ENCODE measurements at places on chromosomes 7 and 10.

DNA sequence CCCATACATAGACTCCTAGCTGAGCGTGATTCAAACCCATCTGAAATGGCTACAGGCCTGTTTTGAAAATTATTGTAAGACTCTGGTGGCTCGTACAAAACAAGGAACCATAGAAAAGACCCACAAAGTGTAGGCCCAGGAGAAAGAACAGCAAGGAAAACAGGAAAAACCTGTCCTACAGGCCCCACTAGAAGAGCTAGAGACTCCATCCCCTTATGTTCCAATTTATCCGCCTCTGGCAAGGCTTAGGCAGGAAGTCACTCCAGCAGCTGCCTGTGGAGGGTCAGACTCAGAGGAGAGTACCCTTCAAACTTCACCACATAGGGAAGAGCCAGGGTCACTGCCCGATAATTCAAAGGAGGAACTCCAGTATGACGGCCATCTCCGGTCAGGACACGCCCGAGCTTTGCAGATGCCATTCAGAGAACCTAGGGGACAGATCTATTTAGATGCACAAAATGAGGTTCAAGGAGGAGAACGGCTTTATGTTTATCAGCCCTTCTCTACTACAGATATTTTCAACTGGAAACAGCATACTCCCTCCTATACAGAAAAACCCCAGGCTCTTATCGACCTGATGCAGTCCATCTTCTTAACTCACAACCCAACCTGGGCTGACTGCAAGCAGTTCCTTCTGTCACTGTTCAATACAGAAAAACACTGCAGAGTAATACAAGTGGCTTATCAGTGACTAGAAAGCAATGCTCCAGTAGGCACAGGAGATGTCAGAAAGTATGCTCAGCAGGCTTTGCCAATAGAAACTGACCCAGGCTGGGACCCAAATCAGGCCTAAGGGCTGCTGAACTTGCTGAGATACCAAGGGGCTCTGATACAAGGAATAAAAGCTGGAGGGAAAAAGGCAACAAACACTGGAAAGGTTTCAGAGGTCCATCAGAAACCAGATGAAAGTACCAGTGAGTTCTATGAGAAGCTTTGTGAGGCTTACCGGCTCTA, 8.6 kb upstream of the ZNF33B start:
- DNase-seq: no peak

- DNase-seq: peak; percentile 73
Measured at GRCh38 chr7:31688372-31688771, 1.4 kb downstream of the PPP1R17 start.

DNA sequence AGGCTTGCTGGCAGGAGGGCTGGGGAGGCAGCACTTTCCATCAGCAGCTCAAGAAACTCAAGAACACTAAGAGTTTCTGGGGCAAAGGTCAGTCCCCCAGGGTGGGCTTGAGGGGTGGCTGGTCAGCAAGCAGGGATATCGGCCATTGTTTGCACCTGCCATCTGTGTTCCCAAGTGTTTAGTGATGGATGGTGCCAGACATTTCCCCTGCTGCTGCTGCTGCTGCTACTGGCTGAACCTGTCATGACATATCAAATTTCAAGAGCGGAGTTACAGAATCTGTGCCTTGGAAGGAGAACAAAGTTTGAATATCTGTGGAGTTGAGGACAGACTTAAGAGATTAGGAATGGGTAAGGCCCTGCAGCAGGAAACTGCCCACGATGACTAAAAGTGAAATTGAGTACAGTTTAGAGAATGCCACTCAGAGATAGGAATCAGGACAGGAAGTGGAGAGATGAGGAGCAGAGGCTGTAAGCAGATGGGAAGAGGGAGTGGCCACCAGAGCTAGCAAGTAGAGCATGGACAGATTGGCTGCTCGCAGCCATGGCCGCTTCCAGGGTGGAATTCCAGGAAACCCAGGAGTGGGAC, 39.2 kb upstream of the PPP1R3C start:
- no peak for DNase-seq

DNA sequence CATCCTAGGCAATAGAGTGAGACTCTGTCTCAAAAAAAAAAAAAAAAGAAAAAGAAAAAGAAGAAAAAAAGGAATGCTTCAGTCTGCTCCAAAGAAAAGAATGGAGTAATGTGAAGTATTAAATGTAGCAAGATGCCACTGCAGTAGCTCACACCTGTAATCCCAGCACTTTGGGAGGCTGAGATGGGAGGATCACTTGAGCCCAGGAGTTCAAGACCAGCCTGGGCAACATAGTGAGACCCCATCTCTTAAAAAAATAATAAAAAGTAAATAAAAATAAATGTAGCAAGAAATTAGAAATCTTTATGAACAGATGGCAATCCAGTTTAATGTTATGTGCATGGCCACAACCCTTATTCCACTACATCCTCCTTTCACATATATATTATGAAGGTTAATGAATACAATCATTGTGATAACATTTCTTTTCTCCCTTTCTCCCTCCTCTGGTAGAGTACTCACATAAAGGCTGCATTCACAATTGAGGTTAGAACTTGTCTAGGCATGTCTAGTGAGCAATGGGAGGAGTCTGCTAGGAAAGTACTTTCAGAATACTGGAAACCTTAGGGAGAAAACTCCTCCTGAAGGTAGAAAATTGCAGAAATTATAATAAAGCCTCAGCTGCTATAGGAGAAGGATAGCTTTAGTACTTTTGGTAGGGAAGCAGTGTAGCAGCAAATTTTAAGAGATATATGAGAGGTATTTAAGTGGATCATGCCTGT, 20.4 kb downstream of the KLLN start:
- no peak for DNase-seq

GRCh38 chr7:14016950-14017349, 27.5 kb upstream of the ETV1 start:
- no peak for DNase-seq

- DNase-seq: no peak
Measured at GRCh38 chr10:100345570-100346330, 1.3 kb upstream of the SCD start.

DNA sequence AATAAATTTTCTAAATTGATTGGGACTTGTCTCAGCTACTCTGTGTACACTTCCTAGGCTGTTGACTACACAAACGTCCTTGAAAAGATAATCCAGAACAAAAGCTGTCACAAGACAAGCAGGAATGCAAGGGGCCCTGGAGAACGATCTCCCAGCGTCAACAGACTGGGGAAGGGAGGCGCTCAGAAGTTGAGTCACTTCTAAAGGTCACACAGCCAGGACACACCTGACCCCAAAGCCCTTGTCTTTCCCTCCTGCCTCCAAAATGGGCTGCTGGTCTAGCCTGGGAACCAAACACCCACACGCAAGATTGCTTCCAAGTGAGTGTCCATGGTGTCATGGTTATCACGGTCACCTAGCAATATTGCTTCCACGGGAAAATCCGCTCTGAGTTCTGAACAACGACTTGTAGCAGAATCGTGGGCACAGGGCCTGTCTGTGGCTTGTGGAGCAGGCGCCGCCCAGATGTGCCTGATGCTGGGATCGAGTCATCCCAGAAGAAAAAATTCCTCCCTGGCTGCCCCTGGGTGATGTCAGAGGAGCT, 49.8 kb downstream of the SPOCK2 start:
- no peak for DNase-seq

- DNase-seq: no peak
Measured at GRCh38 chr7:117908031-117908795, 35.0 kb upstream of the CTTNBP2 start.

DNA sequence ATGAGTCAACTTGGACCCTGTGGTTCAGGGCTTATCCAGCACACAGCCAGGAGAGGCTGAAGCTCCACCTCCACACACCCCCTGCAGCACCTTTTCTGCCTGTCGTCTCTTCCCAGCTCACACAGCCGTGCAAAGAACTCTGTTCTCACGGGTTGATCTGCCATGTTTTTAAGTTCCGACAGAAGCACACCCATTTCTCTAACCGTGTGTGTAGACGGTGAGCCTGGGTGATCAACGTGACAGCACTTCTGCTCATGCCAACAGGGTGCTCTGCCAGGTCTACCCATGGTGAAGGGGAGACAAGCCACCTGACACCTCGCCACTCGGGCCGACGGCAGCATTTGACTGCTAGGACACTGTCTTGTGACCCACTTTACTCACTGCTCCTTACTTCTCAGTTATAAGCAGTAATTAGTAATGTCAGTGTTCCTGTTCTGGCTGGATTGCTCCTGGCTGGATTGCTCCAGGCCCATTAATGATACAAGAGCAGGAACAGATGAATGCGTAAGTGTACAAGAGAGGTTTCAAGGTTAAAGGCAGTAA, 90.5 kb downstream of the RNF216 start:
- peak; percentile 39 for DNase-seq

DNA sequence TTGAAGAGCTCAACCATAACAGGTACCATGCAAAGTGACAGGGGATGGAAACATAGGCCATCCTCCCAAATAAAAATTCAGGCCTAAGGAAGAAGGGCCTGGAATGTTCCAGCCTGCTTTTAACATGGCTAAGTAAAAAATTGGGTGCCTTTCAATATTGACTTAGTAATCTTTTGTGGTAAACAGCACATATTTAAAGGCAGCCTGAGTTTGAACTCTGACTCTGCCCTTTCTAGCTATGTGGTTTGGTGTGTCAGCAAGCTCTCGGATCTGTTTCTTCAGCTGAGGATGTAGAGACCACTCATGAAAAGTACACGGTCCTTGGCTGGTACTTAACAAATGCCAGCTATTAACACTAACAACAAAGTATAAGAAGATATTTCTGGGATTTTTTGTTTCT, 191.8 kb upstream of the CDCA7L start:
- no peak for DNase-seq

GRCh38 chr10:33804584-33804983, 470.1 kb upstream of the NRP1 start:
- no peak for DNase-seq

GRCh38 chr10:132243626-132244025, 56.9 kb downstream of the DPYSL4 start:
- no peak for DNase-seq

- no peak for DNase-seq
Measured at GRCh38 chr10:80855348-80855971, 317.8 kb downstream of the SH2D4B start.

- no peak for DNase-seq
Measured at GRCh38 chr10:90579602-90580242, 278.1 kb downstream of the HTR7 start.

GRCh38 chr7:33748793-33749192, 156.5 kb upstream of the BMPER start:
- DNase-seq: no peak

DNA sequence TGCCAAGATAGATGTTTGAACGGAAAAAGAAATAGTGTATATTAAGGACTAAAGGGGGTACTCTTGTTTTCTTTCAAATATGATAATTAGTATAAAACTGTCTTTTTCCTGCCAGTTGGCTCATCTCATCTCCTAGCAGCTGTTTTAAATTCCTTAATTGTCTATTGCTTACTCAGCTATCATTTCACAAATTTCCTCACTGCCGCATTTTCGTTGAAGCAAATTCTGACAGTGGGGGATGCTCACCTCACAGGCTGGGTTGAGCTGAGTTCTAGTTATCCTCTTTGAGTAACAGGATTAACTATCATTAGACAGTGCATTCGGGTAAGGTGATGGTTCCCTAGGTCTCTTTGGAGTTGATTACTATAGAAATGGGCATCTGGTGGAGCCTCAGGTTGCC, 592.0 kb downstream of the AUTS2 start:
- no peak for DNase-seq

DNA sequence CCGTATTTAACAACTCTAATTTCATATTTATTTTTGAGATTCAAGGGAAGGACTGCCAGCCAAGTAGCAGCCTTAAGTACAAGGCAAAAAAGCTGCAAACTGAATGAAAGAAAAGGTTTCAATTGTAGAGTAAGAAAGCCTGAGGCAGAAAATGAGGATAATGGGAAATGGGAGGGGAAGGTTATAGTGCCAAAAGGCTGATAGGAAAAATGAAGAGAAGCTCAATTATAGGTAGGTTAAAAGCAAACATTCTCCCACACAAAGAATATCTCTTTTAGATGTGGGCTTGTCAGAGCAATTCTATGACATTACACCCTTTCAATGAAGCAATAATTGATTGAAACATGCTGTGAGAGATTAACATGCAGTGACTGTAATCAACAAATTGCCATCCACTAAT, 175.3 kb downstream of the RAPGEF5 start:
- DNase-seq: no peak

GRCh38 chr7:5170251-5170650, 19.8 kb upstream of the WIPI2 start:
- no peak for DNase-seq

DNA sequence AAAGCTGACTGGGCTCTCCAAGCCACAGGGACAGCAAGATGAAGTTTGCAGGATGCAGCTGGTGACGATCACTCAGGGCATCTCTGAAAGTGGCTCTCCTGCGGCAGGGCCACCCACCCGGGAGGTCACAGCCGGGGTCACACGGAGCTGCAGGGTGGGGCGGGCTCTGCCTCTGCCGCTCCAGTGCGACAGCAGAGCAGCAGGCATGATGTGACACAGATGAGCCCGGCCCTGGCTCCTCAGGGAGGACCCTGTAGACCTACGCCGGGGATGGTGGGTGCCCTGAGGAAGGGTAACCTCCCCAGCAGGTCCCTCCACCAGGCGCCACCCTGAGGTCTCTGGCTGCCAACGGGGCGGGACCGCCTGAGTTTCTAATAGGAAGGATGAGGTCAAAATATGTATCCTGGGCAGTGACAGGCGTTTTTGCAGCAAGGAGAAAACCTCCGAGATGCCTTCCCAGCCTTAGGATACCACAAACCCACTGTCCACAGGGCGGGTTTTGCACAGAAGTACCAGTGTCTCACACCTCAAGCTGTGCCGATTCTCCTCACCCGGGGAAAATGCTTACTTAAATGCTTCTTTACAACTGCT, 114.8 kb upstream of the DIP2C start:
- DNase-seq: no peak

DNA sequence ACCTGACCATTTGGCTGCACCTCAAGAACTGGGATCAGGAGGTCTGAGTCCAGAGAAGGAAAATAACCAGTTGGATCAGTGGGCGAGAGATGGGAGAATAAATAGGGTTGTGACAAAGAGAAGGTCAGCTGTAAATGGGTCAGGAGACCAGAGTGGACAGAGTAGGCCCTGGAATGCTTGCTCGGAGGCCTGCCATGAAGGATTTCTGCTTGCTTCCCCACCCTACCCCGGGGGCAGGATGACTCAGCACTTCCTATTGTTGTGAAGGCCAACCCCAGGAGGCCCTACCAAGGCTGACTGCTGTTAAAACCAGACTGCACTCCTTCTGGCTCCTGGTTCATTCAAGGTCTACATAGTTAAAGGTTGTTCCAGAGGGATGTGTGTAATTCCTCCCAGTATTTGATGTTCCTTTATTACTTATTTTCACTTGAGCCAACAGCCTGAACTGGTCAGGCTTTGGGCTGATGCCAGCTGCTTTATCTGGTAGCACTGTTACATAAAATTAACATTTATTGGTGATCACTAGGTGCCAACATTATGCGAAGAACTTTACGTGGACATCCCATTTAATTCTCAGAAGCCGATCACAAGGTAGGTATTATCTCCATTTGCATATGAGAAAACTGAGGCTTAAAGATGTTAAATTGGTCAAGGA, 27.3 kb upstream of the IFRD1 start:
- peak; percentile 48 for DNase-seq

- DNase-seq: no peak
Measured at GRCh38 chr10:31304291-31304970, 14.6 kb upstream of the ZEB1 start.

Data from CD14-positive monocyte (primary cell).